ENCODE measurements at places on chromosomes 3 and 15. TPM values are rescaled to one million over a fixed set of nuclear protein-coding genes. Genes with fewer than 3 reads are reported as not detected.

Gene MAGEL2
- not detected for total RNA-seq

DNA sequence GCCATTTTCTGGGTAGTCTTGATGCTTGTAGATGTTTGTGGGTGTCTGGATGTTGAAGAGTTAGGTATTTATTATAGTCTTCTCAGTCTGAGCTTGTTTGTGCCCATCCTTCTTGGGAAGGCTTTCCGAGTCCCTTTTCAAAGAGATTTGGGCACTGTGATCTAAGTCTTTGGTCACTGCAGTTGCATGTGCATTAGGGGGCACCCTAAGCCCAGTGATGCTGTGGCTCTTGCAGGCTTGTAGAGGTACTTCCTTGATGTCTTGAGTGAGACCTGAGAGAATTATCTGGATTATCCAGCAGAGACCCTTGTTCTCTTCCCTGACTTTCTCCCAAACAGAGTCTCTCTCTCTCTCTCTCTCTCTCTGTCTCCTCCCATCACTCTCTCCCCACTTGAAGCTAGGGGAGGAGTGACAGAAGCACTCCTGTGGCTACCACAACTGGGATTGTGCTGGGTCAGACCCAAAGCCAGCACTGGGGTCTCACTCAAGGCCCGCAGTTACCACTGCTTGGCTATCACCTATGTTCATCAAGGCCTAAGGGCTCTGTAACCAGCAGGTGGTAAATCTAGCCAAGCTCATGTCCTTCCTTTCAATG lies 68.5 kb downstream of the TMCO5A start:
- no peak overlapping the region for H3K27ac ChIP-seq
- H3K4me1 ChIP-seq: no peaks in the 10 kb centered on the region
- no peaks in the 10 kb centered on the region for H3K36me3 ChIP-seq
- DNase-seq: no peak
- H3K4me3 ChIP-seq: no peak overlapping the region

GRCh38 chr15:81254277-81254915 lies 57.7 kb downstream of the IL16 start:
- no peaks in the 10 kb centered on the region for H3K4me1 ChIP-seq
- H3K36me3 ChIP-seq: no peaks in the 10 kb centered on the region
- peaks cover 5% of the 10 kb centered on the region for H3K27me3 ChIP-seq
- no peak for DNase-seq
- no peak overlapping the region for H3K4me3 ChIP-seq
- no peak overlapping the region for H3K27ac ChIP-seq

Gene SLCO2A1
- not detected for total RNA-seq

DNA sequence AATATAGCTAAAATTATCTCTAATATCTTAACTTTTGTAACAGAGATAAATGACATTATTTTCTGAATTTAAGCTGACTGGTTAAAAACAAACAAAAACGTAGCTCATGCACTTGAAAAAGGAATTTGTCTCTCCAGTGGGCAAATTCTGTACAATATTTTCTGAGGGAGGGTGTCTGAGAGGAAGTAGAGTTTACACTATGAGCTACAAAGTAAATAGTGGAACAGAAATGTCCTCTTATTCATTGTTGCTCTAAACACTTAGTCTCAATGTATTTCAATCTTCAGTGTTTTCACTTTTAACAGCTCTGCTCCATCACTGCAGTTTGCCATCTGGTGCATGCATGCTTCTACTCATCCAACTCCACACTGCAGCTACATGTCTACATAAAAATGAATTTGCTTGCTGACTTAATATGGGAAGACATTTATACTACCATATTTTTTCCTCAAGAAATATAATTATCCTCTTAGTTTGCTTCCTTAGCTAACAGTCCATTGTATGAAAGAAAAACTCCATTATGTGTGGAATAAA lies 817.4 kb upstream of the LMCD1 start:
- no peaks in the 10 kb centered on the region for H3K4me1 ChIP-seq
- no peaks in the 10 kb centered on the region for H3K27me3 ChIP-seq
- H3K36me3 ChIP-seq: no peaks in the 10 kb centered on the region

- no peaks in the 10 kb centered on the region for H3K27me3 ChIP-seq
- no peak for DNase-seq
- no peaks in the 10 kb centered on the region for H3K36me3 ChIP-seq
- H3K27ac ChIP-seq: no peak overlapping the region
These were observed 145.7 kb upstream of the PLAAT1 start for GRCh38 chr3:193095366-193095765.

DNA sequence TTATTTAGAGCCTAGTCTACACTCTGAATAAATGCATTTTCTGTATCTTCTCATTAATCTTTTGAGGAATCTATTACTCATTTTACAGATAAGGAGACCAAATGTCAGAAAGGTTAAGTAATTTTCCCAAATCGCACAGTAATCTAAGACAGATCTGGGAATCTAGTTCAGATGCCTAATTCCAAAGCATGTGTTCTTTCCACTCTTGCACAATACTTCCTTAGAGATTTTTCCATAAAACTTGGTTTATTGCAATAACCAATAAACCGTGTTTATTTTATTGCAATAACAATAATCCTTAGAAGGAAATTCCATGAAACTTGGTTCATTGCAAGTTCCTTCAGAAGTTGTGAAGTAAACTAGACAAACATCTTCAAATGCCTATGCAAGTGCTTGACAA lies 17.4 kb upstream of the COL8A1 start:
- no peaks in the 10 kb centered on the region for H3K27me3 ChIP-seq
- H3K27ac ChIP-seq: no peak overlapping the region
- no peaks in the 10 kb centered on the region for H3K4me1 ChIP-seq
- no peaks in the 10 kb centered on the region for H3K36me3 ChIP-seq

DNA sequence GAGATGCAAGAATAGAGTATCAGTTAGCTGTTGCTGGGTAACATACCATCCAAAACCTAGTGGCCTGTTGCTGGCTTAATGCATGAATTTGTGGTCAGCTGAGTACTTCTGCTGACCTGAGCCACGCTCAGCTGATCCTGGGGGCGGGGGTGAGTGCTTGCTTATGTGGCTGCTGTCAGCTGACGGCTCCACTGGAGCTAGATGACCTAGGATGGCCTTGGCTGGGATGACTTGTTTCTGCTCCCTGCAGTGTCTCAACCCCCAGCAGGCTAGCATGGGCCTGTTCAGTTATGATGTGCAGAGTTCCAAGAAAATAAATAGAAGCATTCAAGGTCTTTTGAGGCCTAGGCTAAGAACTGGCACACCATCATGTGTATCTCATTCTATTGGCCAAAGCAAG lies 63.9 kb downstream of the FBLN2 start:
- no peaks in the 10 kb centered on the region for H3K36me3 ChIP-seq
- H3K27me3 ChIP-seq: no peaks in the 10 kb centered on the region
- no peaks in the 10 kb centered on the region for H3K4me1 ChIP-seq
- no peak overlapping the region for H3K4me3 ChIP-seq
- no peak for DNase-seq

DNA sequence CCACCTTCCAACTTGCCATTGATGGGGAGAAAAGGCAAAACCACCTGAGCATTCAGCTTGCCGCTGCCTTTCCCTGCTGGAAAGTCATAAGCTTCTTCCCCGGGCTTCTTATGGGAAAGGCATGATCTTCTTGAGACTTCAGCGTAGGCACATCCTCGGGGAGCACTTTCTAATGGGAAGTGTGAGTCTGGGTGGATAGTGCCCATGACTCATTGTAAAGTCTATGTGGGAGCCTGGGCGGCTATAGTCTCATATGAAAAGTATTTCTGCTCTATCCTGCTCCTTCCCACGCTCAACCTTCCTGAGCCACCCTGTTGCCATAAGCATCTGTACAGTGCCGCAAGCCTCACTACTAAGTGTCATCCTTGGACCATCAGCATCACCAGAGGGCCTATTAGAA lies 309.9 kb upstream of the THBS1 start:
- no peak for DNase-seq
- H3K36me3 ChIP-seq: no peaks in the 10 kb centered on the region
- no peak overlapping the region for H3K27ac ChIP-seq
- H3K4me1 ChIP-seq: no peaks in the 10 kb centered on the region
- H3K4me3 ChIP-seq: no peak overlapping the region

Gene FOXB1
- 0.37 TPM for total RNA-seq

Gene PPP2R3A
- total RNA-seq: 0.04 TPM

GRCh38 chr15:81376231-81376630 lies 2.2 kb upstream of the TMC3 start:
- no peaks in the 10 kb centered on the region for H3K36me3 ChIP-seq
- no peak overlapping the region for H3K4me3 ChIP-seq
- no peak for DNase-seq
- no peaks in the 10 kb centered on the region for H3K4me1 ChIP-seq
- no peak overlapping the region for H3K27ac ChIP-seq
- no peaks in the 10 kb centered on the region for H3K27me3 ChIP-seq

DNA sequence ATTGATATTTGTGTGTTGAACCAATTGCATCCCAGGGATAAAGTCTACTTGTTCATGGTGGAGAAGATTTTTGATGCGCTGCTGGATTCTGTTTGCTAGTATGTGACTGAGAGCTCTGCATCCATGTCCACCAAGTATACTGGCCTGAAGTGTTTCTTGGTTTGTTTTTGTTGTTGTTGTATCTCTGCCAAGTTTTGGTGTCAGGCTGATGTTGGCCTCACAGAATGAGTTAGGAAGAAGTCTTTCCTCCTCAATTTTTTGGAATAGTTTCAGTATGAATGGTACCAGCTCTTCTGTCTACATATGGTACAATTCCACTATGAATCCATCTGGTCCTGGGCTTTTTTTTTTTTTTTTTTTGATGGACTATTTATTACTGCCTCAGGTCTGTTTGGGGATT lies 50.9 kb upstream of the OSTN start:
- H3K27me3 ChIP-seq: no peaks in the 10 kb centered on the region
- no peak overlapping the region for H3K27ac ChIP-seq
- H3K4me1 ChIP-seq: no peaks in the 10 kb centered on the region
- no peaks in the 10 kb centered on the region for H3K36me3 ChIP-seq

DNA sequence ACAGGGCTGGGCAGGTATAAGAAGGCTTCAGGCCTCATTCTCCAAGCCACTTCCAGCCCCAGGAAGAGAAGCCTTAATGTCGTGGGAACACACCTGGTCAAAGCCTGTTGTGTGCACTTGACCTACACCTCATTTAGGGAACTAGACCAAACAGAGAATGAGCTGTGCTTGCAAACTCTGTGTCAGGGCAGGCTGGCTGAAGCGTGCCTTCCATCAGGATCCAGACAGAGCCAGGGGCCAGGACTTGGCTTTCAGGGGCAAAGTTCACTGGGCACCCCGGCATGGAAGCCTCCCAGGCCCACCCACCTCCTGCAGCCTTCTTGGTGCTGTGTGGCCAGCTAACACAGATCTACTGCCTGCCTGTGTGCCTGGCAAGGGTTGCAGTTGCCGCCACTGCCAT lies 11.5 kb downstream of the RBPMS2 start:
- H3K36me3 ChIP-seq: no peaks in the 10 kb centered on the region
- no peaks in the 10 kb centered on the region for H3K27me3 ChIP-seq
- no peak overlapping the region for H3K4me3 ChIP-seq
- DNase-seq: no peak
- no peaks in the 10 kb centered on the region for H3K4me1 ChIP-seq

Gene ECE2
- not detected for total RNA-seq

DNA sequence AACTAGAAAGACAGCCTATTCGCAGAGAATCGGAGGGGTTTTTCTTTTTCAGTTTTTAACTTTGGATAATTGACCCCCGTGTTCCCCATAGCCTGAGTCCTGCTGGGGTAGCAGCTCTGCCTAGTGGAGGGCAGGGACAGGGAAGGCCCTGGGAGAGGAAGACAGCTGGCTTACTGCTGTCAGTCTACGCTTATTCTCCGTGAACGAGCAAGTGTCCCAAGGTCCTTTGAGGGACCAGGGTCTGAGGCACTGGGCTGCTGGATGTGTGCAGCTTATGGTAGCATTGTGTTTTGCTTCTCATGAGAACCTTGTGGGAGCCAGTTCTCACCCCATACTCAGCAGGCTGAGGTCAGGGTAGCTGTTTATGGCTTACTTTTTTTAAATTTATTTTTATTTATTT lies 3.0 kb downstream of the LIMD1 start:
- no peaks in the 10 kb centered on the region for H3K36me3 ChIP-seq
- H3K27ac ChIP-seq: no peak overlapping the region
- DNase-seq: no peak
- H3K4me3 ChIP-seq: peak overlapping the region; percentile 51
- peaks cover 65% of the 10 kb centered on the region for H3K4me1 ChIP-seq

Gene FGF7
- total RNA-seq: not detected

- no peak for DNase-seq
- no peak overlapping the region for H3K4me3 ChIP-seq
- no peaks in the 10 kb centered on the region for H3K36me3 ChIP-seq
- H3K27me3 ChIP-seq: no peaks in the 10 kb centered on the region
- H3K4me1 ChIP-seq: no peaks in the 10 kb centered on the region
These were observed 49.0 kb downstream of the UBE2E2 start for GRCh38 chr3:23252122-23252521.

Gene GPR176
- total RNA-seq: not detected

Gene MCF2L2
- total RNA-seq: 2.8 TPM

- H3K36me3 ChIP-seq: no peaks in the 10 kb centered on the region
- no peak overlapping the region for H3K4me3 ChIP-seq
- no peaks in the 10 kb centered on the region for H3K27me3 ChIP-seq
- no peaks in the 10 kb centered on the region for H3K4me1 ChIP-seq
- no peak overlapping the region for H3K27ac ChIP-seq
These were observed 487.7 kb upstream of the RASGRP1 start for GRCh38 chr15:39052323-39052705.

- DNase-seq: peak; percentile 36
- H3K27me3 ChIP-seq: no peaks in the 10 kb centered on the region
- H3K4me1 ChIP-seq: peaks cover 21% of the 10 kb centered on the region
- peak overlapping the region; percentile 39 for H3K4me3 ChIP-seq
- no peak overlapping the region for H3K27ac ChIP-seq
These were observed 777 bp downstream of the LOXL1 start for GRCh38 chr15:73927003-73927475.

DNA sequence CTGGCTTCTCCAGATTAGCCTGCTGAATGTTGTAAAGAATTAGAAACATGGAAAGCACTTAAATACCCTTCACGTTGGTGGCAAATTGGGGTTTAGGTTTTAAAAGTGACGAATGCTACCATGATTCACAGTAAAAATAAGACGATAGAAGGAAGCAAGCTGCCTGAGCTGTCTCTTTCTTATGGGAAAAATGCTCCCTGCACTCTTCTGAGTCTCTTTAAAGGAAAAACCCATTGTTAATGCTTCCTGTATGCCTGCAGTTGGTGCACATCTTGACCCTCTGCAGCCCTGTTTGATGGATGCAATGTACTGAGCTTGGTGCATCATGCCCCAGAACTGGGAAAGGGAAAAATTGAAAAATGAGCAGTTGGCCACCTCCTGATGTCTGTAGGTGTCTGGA lies 258.6 kb upstream of the RASGRP1 start:
- no peaks in the 10 kb centered on the region for H3K27me3 ChIP-seq
- no peaks in the 10 kb centered on the region for H3K4me1 ChIP-seq
- no peak overlapping the region for H3K4me3 ChIP-seq
- DNase-seq: no peak
- no peaks in the 10 kb centered on the region for H3K36me3 ChIP-seq

DNA sequence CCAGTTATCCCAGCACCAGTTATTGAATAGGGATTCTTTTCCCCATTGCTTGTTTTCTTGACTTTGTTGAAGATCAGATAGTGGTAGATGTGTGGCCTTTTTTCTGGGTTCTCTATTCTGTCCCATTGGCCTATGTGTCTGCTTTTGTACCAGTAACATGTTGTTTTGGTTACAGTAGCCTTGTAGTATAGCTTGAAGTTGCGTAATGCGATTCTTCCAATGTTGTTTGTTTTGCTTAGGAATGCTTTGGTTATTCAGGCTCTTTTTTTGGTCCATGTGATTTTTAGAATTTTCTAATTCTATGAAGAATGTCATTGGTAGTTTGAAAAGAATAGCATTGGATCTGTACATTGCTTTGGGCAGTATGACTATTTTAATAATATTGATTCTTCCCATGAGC lies 94.3 kb upstream of the CHMP2B start:
- no peak for DNase-seq
- no peaks in the 10 kb centered on the region for H3K4me1 ChIP-seq
- no peak overlapping the region for H3K27ac ChIP-seq
- no peak overlapping the region for H3K4me3 ChIP-seq
- no peaks in the 10 kb centered on the region for H3K36me3 ChIP-seq

Data from CD8-positive, alpha-beta memory T cell (primary cell).